AG10803 (cell line): ENCODE measurements at places on chromosomes 4 and X.

- DNase-seq, result no peak
Observed at GRCh38 chr4:28248269-28248668, 1387.6 kb downstream of the STIM2 start.

GRCh38 chr4:48138936-48139335, 4.9 kb upstream of the TXK start:
- no peak for DNase-seq

- DNase-seq, result no peak
Observed at GRCh38 chr4:2322227-2322626, 60.3 kb upstream of the MXD4 start.

DNA sequence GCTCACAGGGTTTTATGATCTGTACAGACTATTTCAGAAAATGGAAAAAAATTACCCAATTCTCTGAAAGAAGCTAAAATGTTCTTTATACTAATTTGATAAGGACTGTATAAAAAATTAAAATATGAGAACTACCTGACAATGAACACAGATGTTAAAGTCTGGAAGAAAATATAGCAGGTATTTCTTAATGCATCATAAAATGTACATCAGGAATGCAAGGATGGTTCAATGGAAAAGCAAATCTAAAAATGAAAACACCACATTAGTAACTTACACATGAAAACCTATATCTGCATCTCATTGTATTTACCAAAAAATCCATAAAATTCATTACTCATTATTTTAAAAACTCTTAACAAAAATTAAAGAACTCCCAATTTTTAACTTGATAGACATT, 39.4 kb downstream of the ARHGAP6 start:
- no peak for DNase-seq

GRCh38 chrX:111376897-111377578, 35.0 kb downstream of the DCX start:
- DNase-seq, result no peak

DNA sequence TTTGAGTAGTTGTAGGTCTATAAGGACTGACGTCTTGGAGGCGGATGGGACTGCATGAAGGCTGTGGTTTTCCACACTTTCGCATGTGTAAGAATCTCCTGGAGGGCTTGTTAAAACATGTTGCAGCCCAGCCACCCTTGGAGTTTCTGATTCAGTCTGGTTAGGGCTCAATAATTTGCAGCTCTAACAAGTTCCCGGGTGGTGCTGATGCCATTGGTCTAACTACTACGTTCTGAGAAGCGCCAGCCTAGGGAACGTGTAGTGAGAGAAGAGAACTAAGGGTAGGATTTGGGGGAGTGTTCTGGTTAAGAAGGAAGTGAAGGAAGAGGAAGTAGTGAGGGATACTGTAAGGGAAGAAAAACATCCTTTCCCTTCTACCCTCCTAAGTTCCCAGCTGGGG, 138.9 kb downstream of the LARP7 start:
- no peak for DNase-seq

GRCh38 chr4:52369649-52370048, 289.5 kb downstream of the USP46 start:
- no peak for DNase-seq

- peak; percentile 17 for DNase-seq
Observed at GRCh38 chr4:103204111-103204510, 6.0 kb upstream of the CENPE start.
